ENCODE measurements at places on chromosomes 11 and 22. TPM values are rescaled to one million over a fixed set of nuclear protein-coding genes. Genes with fewer than 3 reads are reported as not detected.

DNA sequence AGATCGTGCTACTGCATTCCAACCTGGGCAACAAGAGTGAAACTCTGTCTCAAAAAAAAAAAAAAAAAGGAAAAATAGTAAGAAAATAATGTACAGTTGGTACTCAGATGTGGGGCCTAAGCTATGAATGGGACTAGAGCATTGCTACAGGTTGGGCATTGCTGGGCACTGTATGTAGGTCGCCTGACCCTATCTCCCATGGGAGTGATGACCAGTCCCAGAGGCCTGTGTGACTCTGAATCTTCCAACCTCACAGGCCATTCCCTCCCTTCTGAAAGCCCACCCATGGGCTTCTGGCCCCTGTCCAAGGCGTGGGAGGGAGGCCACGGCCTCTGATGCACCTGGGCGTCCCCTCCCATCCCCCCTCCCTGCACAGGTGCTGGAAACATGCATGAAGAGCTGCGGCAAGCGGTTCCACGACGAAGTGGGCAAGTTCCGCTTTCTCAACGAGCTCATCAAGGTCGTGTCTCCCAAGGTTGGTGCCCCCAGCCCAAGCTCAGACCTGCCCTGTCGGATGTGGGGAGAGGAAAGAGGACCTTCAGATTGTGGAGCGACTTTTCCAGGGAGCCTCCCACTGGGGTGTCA, 9.5 kb downstream of the GGA1 start:
- H3K27me3 ChIP-seq: peaks cover 2% of the 10 kb centered on the region
- DNase-seq: no peak
- no peak overlapping the region for H3K4me3 ChIP-seq

Gene C1QTNF6
- 3.3 TPM for total RNA-seq

Gene SLC22A6
- not detected for total RNA-seq

GRCh38 chr22:40610329-40610850, 26.1 kb downstream of the MRTFA start:
- H3K27ac ChIP-seq: no peak overlapping the region
- no peak for DNase-seq
- H3K36me3 ChIP-seq: no peaks in the 10 kb centered on the region
- H3K4me1 ChIP-seq: peaks cover 14% of the 10 kb centered on the region
- no peak overlapping the region for H3K4me3 ChIP-seq
- no peaks in the 10 kb centered on the region for H3K27me3 ChIP-seq

All from glutamatergic neuron (in vitro differentiated cells).